ENCODE measurements at places on chromosomes 16 and 17.

DNA sequence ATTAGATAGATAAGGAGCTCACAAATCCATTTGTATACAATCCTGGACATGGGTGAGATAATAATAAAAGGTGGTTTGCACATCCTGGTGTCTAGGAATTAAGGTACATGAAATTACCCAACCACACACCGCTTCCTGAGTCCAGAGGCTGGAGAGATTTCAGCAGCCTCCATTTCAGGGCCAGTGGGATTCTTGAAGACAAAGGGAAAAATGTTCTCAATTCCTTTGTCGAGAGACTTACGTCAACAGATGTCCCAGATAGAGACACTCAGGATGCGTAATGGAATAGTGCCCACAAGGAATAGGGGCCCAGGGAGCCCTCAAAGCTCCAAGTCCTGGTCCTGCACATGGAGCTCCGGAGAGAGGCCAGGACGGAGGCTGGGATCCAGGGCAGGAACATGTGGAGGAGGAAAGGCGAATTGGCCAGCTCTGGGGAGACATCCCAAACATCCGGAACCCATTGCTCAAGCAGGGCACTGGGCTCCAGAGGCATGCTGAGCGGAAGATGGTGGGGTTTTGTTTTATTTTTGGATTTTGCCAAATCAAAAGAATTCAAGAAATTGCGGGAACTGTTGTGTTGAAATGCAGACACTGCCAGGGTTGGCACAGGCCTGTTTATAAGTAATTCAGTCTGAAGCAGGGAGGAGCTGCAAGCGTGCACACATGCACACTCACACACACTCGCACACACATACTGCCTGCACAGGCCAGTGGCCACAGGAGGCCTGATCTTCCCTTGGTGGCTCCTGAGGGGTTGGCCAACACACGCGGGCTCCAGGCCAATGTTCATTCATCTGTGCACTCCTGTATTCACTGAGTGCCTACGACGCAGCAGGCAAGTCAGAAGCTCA is 97.2 kb downstream of the NOG start:
- DNase-seq: no peak

DNA sequence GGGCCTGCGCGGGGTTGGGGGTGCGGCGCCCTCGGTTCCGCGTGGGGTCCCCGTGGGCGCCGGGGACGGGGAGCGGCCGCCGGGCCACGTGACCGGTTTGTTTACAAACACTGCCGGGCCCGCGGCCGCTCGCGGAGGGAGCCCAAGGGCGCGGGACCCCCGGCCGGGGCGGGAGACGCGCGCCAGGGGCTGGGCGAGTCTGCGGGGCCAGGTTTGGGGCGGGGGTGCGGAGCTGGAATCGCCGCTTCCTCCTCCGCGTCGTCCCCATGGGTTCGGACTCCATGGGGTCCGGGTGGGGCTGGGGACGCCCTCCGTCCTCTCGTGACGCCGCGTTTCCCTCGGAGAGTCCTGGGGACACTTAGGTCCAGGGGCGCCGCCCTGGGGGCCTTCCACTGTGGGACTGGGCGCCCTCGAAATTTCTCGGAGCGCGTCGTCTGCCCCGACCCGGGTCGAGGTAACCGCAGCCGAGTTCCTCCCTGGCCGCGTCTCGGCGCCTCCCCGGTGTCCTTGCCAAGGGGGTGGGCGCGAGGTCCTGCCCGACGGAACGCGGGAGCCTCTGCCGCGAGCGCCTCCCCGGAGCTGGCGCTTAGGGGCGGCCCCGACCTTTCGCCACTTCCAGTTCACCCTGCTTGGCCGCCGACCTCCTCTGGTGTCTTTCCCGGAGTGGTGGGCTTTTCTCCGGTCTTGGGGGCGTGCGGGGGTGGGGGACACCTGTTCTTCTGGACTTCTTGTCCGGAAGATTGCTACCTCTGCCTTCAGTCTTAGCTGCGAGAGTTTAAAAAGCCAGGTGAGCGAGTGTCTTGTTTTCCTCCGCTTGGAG is 684 bp downstream of the YPEL2 start:
- DNase-seq: no peak

- DNase-seq: no peak
These were observed 48.1 kb downstream of the MYO1D start for GRCh38 chr17:32828822-32829221.

DNA sequence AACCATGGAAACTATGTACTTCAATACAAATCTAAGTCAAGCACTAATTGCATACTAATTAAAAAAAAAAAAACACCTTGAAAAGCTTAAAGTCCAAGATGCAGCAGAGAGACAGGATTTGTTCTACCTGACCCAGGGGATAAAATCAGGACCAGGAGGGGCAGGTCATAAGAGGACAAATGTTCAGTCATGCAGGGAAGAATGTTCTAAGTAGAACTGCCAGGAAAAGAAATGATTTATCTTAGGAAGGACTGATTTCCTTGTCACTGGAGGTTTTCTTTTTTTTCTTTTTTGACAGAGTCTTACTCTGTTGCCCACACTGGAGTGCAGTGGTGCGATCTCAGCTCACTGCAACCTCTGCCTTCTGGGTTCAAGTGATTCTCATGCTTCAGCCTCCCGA is 9.1 kb upstream of the GHDC start:
- DNase-seq: no peak

DNA sequence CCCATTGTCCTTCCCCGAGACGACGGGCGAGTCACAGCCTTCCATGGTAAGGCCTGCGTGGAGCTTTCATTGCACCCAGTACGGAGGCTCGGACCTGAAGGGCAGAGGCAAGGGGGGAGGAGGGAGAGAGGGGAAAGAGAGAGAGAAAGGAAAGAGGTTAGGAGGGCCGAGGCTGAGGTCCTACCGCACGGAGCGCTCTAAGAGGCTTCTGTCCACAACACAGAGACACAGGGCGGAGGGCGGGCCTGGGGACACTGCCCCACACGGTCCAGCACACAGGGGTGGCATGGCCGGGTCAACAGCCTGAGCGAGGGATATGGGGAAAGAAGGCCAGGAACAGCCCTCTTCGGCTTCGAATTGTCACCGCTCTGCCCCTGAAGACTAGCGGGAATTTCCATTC is 87.8 kb downstream of the ZFHX3 start:
- DNase-seq: no peak

- DNase-seq: no peak
These were observed 26.7 kb upstream of the POLR3E start for GRCh38 chr16:22270525-22270924.

GRCh38 chr17:81120695-81121621 is 44.3 kb upstream of the PVALEF start:
- DNase-seq: no peak

- no peak for DNase-seq
These were observed 14.0 kb downstream of the COPZ2 start for GRCh38 chr17:48023400-48024148.

- DNase-seq: no peak
These were observed 5.1 kb upstream of the DDX19A start for GRCh38 chr16:70341600-70341999.

DNA sequence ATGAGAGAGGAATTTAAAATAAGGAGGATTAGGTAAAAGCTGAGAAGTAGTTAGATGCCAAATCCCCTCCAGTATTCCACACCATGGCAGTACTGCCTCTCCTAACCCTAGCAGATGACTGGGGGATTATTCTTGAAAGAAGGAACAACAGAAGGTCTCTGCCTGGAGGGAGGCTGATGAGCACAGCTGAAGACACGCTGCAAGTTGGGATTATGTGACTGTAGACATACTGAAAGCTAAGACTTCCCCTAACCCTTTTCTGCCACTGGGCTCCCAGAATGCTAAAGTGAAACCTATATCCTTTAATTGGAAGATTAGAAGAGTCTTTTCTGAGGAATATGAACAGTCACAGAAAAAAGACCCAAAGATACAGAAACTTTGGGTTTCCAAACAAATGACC is 27.7 kb upstream of the SLC46A1 start:
- peak; percentile 36 for DNase-seq

- DNase-seq: no peak
These were observed 12.7 kb downstream of the CDC27 start for GRCh38 chr17:47176389-47176826.

DNA sequence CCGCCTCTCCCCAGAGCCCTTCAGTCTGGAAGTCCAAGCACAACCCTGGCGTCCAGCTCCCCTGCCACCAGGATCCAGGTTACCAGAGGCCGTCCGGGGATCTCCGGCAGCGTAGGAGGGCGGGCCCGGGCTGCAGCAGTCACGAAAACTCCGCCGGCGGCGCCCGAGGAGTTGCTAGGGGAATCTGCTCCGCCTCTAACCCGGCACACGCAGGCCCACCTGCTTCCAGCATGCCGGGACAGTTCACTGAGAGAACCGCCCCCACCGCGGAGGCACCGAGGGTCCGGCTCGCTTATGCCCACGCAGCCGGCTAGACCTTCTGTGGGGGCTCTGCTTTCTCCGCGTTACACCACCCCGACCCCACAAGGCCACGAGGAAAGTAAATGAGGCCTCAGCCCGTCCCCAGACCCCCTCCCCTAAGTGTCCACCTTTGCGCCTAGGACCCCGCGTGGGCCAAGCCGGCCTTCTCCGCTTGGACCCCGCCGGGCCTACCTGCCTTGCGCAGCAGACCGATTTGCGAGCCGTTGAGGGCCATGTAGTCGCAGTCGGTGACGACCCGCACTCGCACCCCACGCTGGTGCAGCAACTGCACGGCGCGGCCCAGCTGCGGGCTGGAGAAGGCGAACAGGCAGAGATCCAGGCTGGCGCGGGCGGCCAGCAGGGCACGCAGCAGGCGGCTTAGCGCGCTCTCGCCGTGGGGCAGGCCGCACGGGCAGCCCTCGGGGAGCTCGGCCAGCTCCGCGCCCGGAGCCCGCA is 587 bp downstream of the PLD6 start:
- no peak for DNase-seq

DNA sequence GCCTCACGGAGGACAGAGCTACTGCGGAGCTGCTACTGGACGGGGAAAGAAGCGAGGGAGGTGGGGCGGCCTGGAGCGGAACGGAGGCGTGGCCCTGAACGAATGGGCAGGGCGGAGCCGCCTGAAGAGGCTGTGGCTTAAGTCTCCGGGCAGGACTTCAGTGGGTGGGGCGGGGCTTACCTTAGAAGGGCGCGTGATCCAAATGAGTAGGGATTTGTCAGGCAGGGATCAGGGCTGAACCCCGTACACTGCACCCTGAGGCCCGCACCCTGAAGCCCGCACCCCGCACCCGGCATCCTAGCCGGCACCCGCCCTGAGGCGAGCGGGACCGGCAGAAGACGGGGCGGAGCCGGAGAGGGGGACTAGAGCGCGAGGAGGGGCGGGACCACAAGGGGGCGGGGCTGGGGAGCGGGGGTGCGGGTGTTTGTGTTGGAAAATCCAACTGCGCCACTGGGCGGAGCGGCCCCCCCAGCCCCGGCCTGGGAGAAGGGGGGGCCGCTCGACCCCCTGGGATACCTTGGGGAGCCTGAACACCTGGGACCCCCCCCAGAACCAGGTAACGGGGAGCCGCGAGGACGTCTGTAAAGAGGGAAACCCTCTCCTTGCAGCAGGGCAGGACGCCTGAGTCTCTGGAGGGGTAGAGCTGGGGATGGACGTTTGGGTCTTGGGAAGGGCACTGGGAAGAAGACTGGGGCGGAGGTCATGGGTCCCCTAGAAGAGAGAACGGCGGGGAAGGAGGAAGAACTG is at the start of gene KDM6B:
TSS of gene KDM6B (plus strand) at position 423 of the 747 bp plus-strand sequence. CDS start 11,338 bp downstream, outside the sequence.
- peak; percentile 76 for DNase-seq

- DNase-seq: no peak
These were observed 5.6 kb upstream of the CIITA start for GRCh38 chr16:10871157-10871991.

DNA sequence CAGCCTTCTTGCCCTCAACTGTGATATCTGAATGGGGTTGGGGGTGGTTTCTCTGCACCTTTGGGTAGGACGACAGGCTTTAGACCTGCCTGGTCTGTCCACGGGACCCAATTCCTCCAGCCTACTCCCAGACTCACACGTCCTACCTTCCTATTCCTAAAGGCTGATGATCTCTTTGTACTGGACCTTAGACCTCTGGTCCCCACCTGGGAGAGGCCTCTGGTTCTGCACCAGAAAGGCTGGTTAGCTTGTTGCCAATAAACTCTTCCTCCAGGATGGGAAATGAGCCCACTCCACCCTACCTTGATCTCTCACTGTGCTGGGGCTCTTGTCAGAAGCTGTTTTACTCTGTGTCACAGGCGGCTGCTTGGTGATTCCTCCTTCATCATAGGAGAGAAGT is 14.4 kb downstream of the FBF1 start:
- no peak for DNase-seq

GRCh38 chr16:83269048-83269447 is 538.7 kb upstream of the HSBP1 start:
- no peak for DNase-seq

DNA sequence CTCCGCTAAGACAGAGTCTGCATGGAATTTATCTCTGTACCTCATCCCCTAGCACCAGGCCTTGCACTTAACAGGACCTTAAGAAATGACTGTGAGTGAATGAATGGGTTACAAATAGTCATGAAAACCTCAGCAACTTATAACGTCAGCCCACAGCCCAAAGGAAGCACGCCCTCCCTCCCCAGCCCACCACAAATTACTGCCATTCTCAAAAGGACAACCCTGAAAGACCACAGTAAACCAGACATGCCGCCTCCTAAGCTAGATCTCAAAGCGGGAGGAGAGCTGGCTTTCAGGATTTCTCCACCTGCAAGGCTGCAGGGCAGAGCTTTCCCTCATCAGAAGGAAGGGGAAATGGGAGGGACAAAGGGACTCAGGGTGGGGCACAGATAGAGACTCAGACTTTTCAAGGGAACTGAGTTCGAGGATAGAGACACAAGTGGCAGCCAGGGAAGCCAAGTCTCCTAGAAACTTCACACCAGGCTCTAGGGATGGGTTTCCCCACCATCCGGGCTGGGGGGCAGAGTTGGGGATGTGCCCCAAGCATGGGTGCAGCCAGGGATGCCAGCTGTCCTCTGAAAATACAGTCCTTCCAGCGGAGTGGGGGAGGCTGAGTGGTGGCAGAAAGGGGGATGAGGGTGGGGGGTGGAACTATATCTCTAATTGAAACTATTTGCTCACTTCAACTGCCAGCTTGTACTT is 56.7 kb downstream of the PLXDC1 start:
- DNase-seq: no peak

DNA sequence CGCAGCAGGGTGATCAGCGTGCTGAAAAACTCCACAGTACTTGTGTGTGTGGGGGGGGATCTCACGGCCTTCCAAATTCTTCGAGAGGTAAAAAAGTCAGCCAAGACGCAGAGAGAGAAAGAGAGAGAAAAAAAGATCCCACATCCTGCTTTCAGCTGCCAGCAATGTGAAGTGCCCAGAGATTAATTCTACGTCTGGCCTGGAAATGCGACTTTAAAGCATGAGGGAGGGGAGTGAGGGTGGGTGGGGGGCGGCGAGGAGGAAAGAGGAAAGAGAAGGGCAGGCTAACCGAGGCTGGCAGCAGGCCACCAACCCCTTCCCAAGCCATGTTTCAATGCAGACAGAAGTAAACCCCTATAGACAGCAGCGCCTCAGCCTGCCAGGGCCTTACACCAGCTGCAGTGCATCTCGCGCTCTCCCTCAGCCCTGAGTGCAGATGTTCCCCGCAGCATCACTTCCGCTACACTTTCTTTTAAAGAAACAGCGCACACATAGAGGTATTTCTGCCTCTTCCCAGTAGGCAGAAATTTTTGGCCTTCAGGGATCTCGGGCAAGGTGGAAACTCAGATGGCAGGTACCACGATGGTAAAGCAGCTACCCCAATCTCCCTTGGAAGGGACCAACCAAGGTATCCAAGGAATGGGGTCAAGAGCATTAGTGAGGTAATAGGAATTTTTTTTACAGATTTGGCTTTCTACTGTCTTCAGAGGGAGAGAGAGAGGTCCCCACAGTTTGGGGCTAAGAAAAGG is 87.8 kb downstream of the SMG6 start:
- no peak for DNase-seq
